Chondrocyte (in vitro differentiated cells): ENCODE measurements at places on chromosomes 11 and 22. TPM values are rescaled to one million over a fixed set of nuclear protein-coding genes. Genes with fewer than 3 reads are reported as not detected.

DNA sequence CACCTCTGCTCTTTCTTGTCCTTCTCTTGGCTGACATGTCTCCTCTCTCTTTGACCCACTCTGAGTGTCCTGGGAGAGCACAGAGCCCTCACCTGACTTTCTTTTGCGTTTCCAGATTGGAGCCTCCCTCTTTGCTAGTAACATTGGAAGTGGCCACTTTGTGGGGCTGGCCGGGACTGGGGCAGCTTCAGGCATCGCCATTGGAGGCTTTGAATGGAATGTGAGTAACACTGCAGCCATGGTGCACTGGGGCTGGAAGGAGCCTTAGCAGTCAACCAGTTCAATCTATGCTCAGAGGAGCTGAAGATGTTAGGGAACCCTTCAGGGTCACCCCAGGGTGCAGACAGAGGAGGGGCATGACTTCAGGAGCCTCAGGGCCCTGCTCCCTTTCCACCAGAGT lies 23.8 kb downstream of the SLC5A1 start:
- no peak for DNase-seq

GRCh38 chr22:39526736-39527171 lies 5.8 kb downstream of the RPS19BP1 start:
- no peak for DNase-seq

Gene DNAJC4
- 27.0 to 31.6 TPM (median 28.9 TPM) in 3 replicates for total RNA-seq

GRCh38 chr22:44091021-44091721 lies 67.1 kb downstream of the PARVB start:
- peak; percentile 47 for DNase-seq

DNA sequence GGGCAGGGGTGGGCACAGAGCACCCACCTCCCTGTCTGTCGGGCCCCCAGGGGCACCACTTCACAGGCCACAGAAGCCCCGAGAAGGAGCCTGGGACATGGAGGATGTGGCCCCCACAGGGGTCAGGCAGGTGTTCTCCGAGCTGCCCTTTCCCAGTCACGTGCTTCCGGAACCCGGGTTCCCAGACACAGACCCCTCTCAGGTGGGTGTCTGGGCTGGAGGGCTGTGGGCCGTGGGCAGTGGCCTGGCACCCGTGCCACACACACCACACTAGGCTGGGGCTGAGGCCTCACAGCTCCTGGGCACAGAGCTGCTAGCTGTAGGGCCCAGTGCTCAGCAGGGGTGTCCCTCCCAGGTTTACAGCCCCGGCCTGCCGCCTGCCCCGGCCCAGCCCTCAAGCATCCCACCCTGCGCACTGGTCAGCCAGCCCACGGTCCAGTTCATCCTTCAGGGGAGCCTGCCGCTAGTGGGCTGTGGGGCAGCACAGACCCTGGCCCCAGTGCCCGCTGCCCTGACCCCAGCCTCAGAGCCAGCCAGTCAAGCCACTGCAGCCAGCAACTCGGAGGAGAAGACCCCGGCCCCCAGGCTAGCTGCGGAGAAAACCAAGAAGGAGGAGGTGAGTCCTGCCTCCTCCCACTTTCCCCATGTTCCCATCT lies 5.5 kb downstream of the IRF7 start:
- no peak for DNase-seq

Gene IGSF22
- total RNA-seq, result not detected in 3 replicates

GRCh38 chr11:128222245-128222884 lies 365.0 kb downstream of the ETS1 start:
- DNase-seq, result no peak

DNA sequence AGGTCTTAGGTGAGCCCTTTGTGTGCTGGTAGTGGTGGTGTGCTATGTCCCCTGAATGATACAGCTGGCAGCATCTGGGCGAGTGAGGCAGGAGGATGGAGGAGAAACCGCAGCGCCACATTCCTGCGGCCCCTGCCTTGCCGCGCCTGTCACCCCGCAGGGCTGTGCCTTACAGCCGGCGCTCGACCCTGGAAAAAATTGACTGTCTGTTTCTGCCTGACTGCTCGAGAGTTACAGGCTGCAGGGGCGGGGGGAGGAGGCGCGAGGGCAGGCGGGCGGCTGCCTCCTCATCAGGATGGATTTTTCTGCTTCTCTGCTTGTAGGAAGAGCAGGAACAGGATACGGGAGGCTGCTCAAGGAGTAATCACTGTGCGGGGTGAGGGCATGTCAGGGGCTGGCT lies 443.4 kb downstream of the MIAT start:
- peak; percentile 95 for DNase-seq

Gene OR51Q1
- total RNA-seq, result not detected in 3 replicates

Gene PHLDB1
- 164 to 271 TPM (median 179 TPM) in 3 replicates for total RNA-seq

Gene DUSP8
- total RNA-seq, result 6.9 to 12.6 TPM (median 12.1 TPM) in 3 replicates

DNA sequence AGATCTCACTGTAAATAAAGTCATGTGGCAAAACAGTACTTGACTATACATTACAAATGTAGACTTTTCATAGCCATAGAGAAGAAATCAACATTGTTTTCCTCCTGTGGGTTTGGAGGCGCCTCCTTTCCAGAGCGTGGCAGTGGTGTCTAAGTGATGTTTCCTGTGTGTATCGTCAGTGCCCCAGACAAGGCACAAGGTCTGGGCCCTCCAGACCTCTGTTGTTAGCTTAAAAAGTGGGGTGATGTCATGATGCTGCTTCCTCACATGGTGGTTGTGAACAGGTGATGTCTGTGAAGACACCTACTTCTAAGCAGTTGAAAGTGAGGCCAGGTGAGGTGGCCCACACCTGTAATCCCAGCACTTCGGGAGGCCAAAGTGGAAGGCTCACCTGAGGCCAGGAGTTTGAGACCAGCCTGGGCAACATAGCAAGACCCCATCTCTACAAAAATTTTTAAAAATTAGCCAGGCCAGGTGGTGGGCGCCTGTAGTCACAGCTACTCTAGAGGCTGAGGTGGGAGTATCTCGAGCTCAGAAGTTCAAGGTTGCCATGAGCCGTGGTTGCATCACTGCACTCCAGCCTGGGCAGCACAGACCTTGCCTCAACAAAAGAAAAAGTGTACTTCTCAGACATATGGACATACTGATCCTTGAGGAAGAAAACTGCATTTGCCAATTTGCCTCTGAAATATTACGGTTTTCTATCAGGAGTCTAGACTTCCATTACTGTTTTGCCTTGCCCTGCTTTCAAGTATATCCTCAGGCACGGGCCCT lies 15.7 kb downstream of the NUP50 start:
- no peak for DNase-seq

DNA sequence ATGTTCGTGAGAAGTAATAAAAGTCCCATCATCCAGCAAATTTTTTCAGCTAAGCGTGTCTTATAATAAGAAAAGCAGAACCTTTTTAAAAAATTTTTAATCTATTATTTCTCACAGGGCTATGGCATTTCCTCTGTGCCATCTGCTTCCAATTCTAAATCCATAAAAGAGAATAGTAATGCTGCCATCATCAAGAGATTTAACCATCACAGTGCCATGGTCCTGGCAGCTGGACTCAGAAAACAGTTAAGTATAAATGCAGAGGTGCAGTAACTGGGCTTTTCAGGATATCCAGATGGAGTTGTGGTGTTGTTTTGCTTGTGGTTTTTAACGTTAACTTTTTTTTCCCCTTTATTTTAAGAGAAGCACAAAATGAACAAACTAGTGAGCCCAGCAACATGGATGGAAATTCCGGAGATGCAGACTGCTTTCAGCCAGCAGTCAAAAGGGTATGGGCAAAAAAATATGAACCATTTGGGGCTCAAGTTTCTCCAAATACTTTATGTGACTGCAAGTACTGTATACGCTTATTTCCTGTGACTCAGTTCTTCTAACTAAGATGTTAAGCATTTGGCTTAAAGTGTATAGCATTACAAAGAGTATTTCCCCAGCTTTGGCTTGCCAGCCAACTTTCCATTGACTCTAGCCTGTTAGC lies 25.2 kb downstream of the GTF2H1 start:
- no peak for DNase-seq

Gene MIAT
- total RNA-seq, result 2.5 to 6.2 TPM (median 3.5 TPM) in 3 replicates

GRCh38 chr11:33742249-33742851 lies 6.1 kb upstream of the CD59 start:
- no peak for DNase-seq

GRCh38 chr11:16795146-16795545 lies 56.7 kb downstream of the C11orf58 start:
- no peak for DNase-seq

- DNase-seq, result peak; percentile 73
Measured at GRCh38 chr11:73295241-73295995, 12.7 kb upstream of the ARHGEF17 start.

DNA sequence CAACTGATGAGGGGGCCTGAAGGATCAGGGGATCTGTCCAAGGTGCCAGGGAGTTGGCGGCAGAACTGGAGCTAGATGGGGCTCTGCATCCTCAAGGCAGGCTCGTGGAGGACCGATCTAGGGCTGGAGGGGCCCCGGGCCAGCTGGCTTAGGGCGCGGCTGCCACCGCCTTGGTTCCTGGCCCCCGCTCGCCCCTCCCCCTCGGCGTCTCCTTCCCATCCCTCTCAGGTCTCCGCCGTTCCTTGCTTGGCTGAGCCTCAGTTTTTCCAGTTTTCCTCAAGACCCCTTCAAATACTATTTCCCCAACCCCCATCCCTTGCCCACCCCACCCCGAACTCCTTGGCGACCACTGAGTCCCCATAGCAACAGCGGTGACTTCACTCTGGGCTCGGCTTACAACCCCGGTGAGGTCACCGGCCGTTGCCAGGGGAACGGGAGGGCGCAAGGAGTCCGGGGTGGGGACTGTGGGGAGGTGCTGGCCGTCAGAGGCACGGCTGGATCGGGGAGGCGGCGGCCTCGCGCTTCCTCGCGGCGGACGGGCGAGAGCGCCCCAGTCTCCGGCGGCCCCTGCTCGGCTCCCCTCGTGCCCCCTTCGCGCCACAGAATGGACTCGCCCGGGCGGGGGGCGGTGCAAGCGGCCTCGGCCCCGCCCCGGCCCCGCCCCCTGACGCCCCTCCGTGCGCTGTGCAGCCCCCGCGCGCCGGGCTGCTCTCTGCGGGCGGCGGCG lies 7.5 kb downstream of the FREY1 start:
- DNase-seq, result peak; percentile 93

Gene MS4A6E
- not detected in 3 replicates for total RNA-seq

- DNase-seq, result no peak
Measured at GRCh38 chr11:115674176-115674936, 170.1 kb upstream of the CADM1 start.

Gene GRAMD1B
- 0.99 to 2.2 TPM (median 1.6 TPM) in 3 replicates for total RNA-seq

Gene AAMDC
- total RNA-seq, result 35.9 to 47.3 TPM (median 45.1 TPM) in 3 replicates

DNA sequence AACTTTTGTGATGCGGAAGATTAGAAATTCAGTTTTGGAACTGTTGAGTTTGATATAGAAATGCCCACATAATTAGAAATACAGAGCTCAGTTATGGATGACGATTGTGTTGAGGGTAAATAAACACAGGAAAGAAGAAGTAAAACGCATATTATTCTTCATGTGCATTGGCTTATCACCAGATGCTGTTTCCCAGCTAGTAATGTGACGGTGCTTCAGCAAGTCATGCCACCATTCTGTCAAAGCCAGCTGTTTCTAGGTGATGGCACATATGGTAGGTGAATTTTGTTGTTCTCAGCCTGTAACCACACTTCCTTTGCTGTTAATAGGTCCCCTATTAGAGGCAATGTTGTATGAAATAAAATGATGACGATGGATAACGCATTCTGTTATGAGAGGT lies 68.9 kb downstream of the C11orf65 start:
- DNase-seq, result no peak

DNA sequence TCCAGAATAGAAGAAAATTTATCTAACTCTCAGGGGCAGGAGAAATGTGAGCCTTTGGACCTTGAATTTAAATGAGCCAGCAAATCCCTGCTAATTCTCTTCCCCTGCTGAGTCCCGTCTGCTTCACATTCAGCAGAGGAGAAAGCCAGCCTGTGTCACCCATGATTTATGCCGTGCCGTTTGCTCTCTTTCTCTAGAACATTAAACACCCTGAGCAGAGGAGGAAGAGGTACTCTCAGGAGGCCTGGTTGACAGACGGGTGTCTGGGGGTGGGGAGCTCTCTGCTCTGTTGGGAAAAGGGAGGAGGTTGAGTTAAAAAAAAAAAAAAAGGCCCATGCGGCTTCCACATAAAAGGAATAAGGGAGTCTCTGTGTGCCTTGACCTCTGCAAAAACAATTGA lies 11.3 kb upstream of the MTMR3 start:
- DNase-seq, result no peak

GRCh38 chr11:106879029-106879428 lies 139.2 kb downstream of the GUCY1A2 start:
- DNase-seq, result no peak

Gene LRRC75B
- 5.6 to 13.0 TPM (median 8.6 TPM) in 3 replicates for total RNA-seq

- DNase-seq, result no peak
Measured at GRCh38 chr22:32583074-32583682, 108.6 kb downstream of the FBXO7 start.

GRCh38 chr22:47178339-47178738 lies 415.9 kb downstream of the TBC1D22A start:
- DNase-seq, result no peak

DNA sequence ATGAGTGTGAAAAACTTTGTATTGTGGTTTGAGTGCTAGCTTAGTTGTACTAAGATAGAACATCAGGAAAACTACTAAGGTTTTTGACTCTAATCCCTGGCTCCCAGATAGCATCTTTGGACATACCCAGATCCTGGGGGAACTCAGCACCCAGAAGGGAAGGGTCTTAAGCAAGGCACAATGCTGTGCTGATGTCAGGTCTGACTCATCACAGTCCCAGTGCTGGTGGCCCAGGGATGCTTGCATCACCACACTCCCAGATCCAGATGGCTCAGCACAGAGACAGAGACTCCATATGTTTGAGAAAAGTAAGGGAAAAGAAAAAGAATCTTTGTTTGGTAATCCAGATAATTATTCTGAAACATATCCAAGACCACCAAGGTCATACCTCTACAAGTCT lies 18.3 kb upstream of the OR56A3 start:
- DNase-seq, result no peak

DNA sequence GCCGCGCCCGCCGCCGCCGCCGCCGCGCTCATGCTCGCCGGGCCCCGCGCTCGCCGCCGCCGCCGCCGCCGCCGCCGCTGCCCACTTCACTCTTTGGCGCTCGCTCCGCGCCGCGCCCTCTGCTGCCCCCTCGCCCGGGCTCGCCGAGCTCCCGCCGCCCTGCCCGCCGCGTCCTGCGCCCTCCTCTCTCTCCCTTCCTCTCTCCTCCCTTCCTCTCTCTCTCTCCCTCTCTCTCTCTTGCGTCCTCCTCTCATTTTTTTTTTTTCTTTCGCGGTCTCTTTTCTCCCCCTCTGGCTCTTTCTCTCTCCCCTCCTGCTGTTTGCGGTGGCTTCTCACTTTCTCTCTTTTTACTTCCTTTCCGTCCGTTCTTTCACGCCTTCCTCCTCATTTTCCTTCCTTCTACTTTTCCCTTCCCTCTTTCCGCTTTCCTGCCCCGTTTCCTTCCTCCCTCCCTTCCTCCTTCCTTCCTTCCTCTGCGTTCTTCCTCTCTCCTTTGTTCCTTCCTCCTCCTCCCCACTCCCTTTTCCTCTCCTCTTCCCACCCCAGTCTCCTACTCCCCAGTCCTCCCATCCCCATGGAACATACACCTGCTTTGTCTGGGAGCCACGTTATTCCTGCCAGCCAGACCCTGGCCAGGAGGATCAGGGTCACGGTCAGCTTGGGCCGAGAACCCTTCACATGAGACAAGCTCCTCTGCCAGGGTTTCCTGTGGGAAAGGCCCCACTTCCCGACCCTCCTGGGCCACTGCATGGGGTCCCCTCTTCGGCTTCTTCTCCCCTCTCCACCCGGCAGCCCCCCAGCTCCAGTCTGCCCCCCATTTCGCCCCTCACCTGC lies 19.3 kb upstream of the SHISAL1 start:
- DNase-seq, result no peak

GRCh38 chr11:121478895-121479697 lies 26.3 kb upstream of the SORL1-AS1 start:
- DNase-seq, result no peak
